ENCODE measurements at places on chromosomes 6 and 20.

DNA sequence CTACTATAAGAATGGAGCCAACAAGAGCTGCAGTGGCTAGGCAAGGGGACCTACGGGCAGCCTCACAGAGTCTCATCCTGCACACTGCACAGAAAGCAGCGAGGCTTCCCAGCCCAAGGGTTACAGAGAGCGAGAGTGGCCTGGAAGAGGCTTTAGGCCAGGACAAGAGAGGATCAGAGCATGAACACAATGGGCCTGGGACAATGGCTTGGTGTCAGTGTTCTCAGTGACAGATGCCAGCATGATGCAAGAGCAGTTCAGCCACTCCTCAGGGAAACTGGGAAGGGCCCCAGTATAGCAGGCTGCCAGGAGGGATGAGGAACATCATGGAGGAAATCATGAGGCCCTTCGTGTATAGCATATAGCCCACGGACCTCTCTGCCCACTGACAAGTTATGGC lies 108.0 kb downstream of the NUS1 start:
- no peak for DNase-seq

DNA sequence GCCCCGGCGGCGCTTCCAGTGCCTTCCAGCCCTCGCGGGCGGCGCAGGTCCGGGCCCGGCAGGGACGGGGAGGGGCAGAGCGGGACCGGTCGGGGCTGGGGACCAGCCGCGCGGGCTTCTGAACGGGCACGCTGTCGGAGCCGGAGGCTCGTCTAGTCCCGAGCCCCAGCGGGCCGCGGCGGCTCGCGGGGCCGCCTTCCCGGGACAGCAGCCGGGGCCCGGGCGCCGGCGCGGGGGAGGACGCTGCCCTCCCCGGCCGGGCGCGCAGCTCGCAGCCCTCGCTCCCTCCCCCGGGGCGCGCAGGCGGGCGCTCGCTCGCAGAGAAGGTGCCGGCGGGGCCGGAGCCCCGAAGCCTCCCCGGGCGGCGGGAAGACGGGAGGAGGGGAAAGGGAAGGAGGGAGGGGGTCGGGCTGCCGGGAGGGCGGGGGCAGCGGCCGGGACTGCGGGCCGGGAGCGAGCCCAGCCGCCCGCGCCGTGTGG lies 696 bp upstream of the SIRPA start:
- DNase-seq: no peak

- no peak for DNase-seq
Observed at GRCh38 chr6:148455225-148455624, 112.6 kb downstream of the SASH1 start.

GRCh38 chr6:136774228-136775041 lies 17.8 kb downstream of the MAP3K5 start:
- no peak for DNase-seq

GRCh38 chr6:34528996-34529664 lies 27.0 kb downstream of the SPDEF start:
- DNase-seq: no peak

- DNase-seq: no peak
Observed at GRCh38 chr6:83722876-83723275, 14.0 kb upstream of the SNAP91 start.

All from stimulated activated naive CD4-positive, alpha-beta T cell (primary cell).